ENCODE measurements at places on chromosomes 4 and X.

- no peak for DNase-seq
Measured at GRCh38 chr4:14410516-14410915, 591.8 kb upstream of the CPEB2 start.

- DNase-seq = no peak
Measured at GRCh38 chrX:29876733-29877132, 338.6 kb upstream of the MAGEB2 start.

DNA sequence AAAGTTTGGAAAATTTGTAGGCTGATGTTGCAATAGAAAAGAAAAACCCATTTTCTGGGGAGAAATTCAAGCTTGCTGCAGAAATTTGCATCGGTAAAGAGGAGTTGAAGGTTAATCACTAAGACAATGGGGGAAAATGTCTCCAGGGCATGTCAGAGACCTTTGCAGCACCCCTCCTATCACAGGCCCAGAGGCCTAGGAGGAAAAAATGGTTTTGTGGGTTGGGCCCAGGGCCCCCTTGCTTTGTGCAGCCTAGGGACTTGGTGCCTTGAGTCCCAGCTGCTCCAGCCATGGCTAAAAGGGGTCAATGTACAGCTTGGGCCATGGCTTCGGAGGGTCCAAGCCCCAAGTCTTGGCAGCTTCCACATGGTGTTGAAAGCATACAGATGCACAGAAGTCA is 17.8 kb downstream of the TMSB15A start:
- no peak for DNase-seq

- DNase-seq = no peak
Measured at GRCh38 chrX:150406596-150406995, 43.5 kb downstream of the MAMLD1 start.

- no peak for DNase-seq
Measured at GRCh38 chrX:39595977-39596376, 501.8 kb downstream of the BCOR start.

- DNase-seq = no peak
Measured at GRCh38 chrX:22193851-22194659, 78.7 kb upstream of the CBLL2 start.

DNA sequence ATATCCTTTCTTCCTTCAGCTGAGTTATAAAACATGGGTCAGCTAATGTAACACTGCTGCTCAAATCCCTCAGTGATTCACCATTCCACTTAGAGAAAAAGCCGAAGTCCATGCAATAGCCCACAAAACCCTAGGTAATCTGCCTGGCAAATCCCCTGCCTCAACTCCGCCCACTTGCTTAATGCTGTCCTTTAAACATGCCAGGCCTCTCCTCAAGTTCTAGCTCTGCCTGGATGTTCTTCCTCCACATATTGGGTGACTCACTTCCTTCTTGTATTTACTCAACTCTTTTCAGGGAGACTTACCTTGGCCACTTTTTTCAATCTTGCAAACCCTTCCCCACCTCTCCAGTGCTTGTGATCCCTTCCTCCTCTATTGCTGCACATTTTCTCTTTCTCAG is 89.8 kb downstream of the EMCN start:
- no peak for DNase-seq

- DNase-seq = no peak
Measured at GRCh38 chr4:5700459-5700858, 7.9 kb downstream of the EVC2 start.

DNA sequence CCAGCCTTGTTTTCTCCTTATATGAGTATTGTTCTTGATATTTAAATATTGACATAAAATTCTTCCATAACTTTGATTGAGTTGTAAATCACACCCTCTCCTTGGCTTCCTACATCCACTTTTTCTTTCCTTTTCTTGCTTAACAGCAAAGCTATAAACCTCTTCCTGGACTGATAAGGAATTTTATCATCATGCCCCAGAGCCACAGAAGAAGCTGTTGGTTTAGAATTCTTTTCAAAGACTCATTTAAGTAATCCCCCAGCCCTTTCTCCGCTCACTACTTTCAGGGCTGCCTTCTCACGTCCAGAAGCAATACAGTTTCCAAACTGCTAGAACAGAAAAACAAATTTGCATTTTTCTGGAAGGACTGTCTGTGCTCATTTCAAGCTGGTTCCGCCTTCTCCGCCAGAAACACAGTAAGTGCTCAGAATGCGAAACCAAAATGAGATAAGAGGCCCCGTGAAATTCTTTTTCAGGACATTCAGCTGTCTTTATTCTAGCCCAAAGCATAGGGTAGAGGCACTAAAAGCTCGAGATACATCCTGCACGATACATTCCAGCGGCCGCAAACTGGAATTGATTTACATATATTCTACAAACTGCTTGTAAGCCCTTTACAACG is 849 bp downstream of the MID1 start:
- DNase-seq = no peak
